Renal cortex interstitium (tissue), 15 donors: ENCODE measurements at places on chromosomes 3 and 15. TPM values are rescaled to one million over a fixed set of nuclear protein-coding genes. Genes with fewer than 3 reads are reported as not detected.

The CDHR4 gene
- polyA plus RNA-seq, result 0.15 TPM

The SLC22A13 gene
- 2.7 TPM for polyA plus RNA-seq

The SENP8 gene
- 7.0 TPM for polyA plus RNA-seq

The ACSBG1 gene
- 1.1 TPM for polyA plus RNA-seq

The HERC2 gene
- 59.4 TPM for polyA plus RNA-seq

The CAMP gene
- 1.7 TPM for polyA plus RNA-seq
